ENCODE measurements at places on chromosomes 11 and 22.

DNA sequence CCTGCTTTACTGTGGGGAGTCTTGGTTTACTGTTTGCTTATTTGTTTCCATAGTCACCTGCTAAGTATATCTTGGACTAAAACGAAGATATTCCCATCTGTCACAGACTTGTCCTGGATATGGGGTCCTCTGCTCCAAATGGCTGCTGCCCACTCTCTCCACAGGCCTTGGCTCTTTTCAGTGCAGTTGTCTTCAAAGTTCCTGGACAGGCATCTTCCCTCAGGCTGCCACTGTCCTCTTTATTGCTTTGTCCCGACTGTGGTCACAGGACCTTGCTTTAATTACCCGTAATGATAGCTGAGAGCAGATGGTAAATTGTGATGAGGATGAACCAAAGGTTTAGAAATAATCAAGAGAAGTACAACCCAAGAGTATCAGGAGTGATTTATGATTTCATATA, 713.9 kb upstream of the CCDC179 start:
- no peak for DNase-seq

GRCh38 chr11:85044911-85045310, 582.2 kb downstream of the DLG2 start:
- no peak for DNase-seq

GRCh38 chr11:64088162-64089026, 52.7 kb downstream of the FLRT1 start:
- DNase-seq: no peak

DNA sequence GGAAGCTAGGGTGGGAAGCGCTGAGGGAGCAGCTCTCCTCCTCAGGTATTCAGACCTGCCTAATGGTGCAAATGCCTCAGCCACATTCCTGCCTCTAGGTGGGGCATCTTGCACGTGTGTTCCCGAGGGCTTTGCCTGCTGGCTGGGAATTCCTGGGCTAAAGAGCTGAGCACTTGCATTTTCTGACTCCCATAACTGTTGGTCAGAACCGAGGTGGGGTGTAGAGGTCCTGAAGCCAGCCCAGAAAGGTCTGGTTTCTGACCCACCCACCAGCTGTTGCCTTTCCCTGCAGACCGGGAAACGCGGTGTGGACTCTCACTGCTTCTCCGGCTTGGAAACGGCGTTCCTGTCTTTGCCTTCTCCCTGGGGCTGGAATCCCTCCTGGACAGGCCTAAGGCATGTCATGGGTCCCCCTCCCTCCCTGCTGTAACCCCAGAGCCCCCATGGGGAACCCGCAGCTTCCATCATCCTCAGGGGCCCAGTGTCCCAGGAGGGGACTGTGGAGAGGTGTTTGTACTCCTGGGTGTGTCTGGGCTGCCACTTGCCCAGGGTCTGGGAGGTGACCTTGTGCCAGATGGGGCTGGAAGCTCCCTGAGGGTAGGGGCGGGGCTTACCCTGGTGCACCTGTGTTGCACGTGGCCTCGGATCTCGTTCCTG, 24.0 kb upstream of the SMIM38 start:
- peak; percentile 33 for DNase-seq

- no peak for DNase-seq
Measured at GRCh38 chr11:67287355-67288197, 1.5 kb upstream of the ANKRD13D start.

- peak; percentile 10 for DNase-seq
Measured at GRCh38 chr11:36292311-36292722, 3.1 kb upstream of the COMMD9 start.

DNA sequence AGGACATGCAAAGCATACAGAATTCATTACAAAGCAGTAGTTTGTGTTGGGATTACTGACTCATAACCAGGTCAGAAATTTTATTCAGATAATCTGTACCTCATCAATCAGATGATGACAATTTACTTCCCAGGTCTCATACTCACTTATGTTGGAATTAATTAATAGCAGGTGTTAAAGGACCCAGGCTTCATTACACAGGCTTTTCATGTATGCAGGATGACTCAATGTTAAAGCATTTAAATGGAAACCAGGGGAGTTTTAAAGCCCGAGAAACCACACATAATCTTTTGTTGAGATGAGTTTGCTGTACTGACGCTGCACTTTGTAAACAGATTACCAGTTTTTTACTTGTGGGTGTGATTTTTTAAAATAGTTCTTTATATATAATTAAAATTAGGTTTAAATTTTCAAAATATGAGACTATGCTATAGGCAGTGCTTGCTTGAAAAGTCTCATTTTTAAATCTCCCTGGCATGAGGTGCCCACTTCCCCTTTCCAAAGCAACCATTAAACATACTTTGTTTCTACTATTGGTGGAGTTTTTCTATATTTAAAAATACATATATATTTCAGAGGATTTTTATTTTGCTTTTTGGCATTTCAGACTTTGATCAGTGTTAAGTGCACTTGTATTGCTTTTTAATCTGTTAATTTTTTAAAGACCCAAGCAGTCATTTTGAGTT, 41.0 kb downstream of the CEP57 start:
- DNase-seq: peak; percentile 94

- DNase-seq: no peak
Measured at GRCh38 chr22:42805998-42806830, 50.9 kb downstream of the ARFGAP3 start.

DNA sequence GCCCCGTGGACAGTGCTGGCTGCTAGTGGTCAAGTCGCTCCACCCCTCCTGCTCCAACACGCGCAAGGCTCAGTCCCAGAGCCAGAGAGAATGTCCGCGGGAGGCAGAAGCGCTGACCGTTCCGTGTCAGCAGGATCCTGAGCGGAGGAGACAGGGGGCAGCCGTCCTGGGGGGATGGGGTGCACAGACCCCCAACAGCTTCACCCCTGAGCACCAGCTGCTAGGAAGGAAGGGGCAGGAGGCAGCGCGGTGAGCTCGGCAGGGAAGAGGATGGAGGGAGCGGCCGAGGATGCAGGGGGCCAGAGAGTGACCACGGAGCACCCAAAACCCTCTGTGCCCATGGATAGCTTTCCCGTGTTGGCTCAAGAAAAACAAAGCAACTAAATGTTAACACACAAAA, 6.4 kb upstream of the TTLL8 start:
- DNase-seq: no peak

- DNase-seq: no peak
Measured at GRCh38 chr11:1082346-1082727, 7.7 kb downstream of the MUC2 start.

DNA sequence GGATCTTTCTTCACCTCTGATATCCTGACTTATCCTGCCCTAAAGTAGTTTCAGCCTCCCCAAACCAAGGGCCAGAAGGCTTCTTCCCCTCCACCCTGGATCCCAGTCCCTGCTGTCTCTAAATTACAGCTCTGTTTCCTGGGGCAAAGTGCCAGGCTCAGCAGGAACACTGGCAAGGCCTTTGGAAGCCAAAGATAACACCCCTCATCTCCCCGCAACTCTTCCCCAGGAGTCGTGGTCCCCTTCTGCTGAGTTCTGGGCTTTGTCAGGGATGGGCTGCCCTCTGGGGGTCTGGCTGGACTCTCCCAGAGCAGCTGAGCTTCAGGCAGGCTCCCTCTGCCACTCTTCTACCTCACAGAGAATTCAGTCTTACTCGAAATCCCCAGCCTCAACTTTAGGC, 53.8 kb upstream of the AMPD3 start:
- no peak for DNase-seq

GRCh38 chr11:86192519-86193257, 51.9 kb upstream of the EED start:
- DNase-seq: no peak

DNA sequence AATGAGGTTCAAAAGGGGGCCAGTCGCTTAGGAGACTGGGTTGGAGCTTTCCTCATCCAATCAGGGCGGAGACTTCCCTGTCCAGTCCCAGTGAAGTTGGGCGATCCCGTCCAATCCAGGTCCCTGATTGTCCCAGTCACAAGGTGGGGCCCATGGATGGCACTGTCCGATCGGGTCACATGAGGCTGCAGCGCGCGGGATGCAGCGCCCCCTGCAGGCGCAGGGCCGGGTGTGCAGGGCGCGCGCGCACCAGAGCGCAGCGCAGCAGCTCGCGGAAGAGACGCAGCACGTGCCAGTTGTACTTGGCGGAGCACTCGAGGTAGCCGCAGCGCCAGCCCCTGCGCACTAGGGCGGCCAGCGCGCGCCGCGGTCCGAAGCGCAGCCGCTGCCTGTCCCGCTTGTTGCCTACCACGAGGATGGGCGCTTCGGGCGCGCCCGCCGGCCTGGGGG, 2.3 kb downstream of the RASL10A start:
- DNase-seq: no peak

DNA sequence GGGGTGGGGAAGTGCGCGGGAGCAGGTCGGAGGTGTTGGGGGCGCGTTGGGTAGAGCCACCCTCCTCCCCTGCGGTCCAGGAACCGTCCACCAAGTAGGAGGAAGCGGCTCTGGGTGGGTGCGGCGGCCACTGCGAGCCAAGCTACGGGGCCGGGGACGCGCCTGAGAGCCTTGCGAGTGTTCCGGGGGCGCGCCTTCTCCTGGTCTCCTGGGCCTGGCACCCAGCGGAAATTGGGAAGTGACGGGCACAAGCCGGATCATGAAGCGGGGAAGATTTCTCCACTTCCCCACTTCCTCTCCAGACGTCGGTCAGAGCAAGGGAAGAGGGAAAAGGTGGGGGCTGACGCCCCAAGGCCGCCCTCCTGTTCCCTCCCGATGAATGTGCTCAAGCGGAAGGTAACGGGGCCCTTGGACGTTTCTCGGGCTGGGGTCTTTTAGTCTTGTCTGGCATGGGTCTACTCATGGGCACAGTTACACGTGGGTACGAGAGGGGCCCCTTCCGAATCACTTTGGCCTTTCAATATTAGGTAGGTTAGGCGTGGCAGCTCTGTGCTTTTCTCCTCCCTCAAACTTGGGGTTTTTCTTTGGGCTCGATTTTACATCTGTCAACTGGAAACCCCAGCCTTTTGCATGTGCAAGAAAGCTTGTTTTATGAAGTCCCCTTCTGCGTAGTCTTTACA, 865 bp downstream of the RBM14 start:
- no peak for DNase-seq

- DNase-seq: no peak
Measured at GRCh38 chr11:81071606-81072005, 1630.8 kb upstream of the TENM4 start.

DNA sequence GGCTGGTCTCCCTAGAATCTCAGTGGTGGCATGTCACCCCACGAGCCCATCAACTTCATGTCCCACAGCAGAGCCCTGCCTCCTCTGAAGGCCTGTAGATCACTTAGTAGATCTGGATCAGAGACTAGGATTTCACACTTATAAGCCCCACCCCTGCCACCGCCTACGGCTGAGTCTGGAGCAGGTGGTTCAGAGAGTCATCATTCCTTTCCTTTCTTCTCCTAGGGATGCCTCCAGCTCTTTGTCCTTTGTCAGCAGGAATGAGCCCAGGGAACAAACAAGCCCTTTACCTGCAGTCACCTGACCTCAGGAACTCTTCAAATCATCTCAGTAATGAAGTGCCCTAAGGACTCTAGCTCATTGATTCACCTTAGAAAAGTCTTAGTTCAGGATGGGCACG, 37.8 kb downstream of the SCGB1A1 start:
- no peak for DNase-seq

DNA sequence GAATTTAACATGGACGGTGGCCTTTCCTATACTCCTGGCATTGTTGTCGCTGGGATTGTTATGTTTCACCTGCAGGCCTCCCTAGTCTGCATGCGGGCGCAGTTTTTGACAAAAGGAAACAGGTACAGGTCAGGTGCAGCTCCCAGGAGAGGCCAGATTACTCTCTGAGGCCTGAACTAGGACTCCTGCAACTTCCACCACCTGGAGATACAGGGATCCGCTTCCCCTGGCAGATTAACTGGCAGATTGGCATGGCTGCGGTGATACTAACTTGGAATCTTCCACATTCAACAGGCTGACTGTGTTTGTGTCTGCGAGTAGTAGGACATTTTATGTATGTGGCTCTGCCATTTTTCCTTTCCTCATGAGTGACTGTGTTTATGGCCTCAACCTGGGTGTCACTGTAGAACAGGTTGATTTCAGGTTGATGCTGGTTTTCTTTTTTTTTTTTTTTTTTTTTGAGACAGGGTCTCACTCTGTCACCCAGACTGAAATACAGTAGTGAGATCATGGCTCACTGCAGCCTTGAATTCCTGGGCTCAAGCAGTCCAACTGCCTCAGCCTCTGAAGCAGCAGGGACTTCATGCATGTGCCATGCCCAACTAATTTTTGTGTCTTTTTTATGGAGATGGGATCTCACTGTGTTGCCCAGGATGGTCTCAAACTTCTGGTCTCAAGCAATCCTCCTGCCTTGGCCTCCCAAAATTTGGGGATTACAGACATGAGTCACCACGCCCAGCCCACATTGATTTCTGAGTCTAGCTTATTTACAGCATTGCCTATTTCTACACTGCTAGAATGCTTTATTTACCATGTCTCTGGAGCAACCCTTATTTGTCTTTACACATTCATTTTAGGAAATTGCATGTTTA, 1.7 kb upstream of the USP28 start:
- no peak for DNase-seq

GRCh38 chr22:32475468-32476010, 928 bp downstream of the FBXO7 start:
- no peak for DNase-seq

- no peak for DNase-seq
Measured at GRCh38 chr11:1267441-1268100, 41.9 kb downstream of the TOLLIP start.

DNA sequence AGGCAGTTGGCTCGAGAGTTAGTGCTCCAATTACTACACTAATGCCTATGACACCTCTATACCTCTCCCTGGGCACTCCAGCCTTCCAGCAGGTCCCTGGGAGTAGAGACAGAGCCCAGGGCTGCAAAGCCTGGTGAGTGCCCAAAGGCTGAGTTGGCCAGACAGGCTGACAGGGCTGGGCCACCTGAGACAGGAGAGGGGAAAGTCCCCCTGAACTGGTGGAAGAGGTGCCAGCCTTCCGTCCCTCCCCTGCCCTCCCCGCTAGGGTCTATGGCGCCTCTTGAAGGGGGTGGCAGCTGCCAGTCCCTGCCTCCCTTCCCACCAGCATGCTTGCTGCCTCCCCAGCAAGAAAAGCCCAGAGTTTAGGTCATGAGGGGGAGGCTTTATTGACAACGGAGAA, 3.0 kb downstream of the KCNJ11 start:
- DNase-seq: no peak

DNA sequence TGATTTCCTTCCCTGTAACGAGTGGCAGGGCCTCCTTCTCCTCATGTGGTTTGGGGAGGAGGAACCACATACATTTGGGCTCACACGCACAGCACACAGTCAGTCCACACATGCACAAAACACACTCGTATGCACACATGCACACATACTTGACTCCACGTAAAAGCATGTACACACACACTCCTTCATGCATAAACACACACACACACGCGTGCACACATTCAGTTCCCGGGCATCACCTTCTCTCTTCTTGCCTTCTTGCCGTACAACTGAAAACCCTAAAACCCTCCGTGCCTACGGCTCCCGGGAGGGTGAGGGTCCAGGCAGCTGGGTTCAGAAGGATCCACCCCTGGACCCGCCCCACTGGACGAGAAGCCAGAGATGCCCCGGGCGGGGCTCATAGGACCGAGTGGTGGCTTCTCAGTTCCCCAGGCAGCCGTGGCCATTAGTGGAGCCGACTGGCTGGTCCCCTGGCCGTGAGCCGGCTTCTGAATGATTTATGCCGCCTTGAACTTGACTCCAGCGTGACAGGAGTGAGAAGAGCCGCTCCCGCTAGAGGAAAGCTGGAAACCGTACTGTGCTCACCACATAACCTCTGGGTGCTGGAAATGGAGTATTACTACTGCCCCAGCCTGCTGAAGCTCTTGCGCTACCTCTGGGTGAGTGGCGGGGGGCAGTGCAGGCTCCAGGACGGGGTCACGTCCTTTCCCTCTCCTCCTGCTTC, 117.4 kb downstream of the KIAA1671 start:
- DNase-seq: no peak

GRCh38 chr11:116445108-116446047, 327.4 kb downstream of the BUD13 start:
- DNase-seq: no peak

All from fibroblast of skin of left biceps (primary cell).